ENCODE measurements at places on chromosomes 12 and 14.

GRCh38 chr12:132453361-132454192, 36.4 kb upstream of the FBRSL1 start:
- no peak for DNase-seq

- no peak for DNase-seq
Observed at GRCh38 chr14:55248411-55248810, 22.8 kb upstream of the FBXO34 start.

- DNase-seq = no peak
Observed at GRCh38 chr12:126355346-126355745, 1290.1 kb downstream of the AACS start.

- DNase-seq = no peak
Observed at GRCh38 chr12:113276306-113276705, 55.0 kb downstream of the TPCN1 start.

- no peak for DNase-seq
Observed at GRCh38 chr12:78308701-78309100, 478.0 kb downstream of the NAV3 start.

- no peak for DNase-seq
Observed at GRCh38 chr12:102512523-102512922, 32.2 kb upstream of the IGF1 start.

DNA sequence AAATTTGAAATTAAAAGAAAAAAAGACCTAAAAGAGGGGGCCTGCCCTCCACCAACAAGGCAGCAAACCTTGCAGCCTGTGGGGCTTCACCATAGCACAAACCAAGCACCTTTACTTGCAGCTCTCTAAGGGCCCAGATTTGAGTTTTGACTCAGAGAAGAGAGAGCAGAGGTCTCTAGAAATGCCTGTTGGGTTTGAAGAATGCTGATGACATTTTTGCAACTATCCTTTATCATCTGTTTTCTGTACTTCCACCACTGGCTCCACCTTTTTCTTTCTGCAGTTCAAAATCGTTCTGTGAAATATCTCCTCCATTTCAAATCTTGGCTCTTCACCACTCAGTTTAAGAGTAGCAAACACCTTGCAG, 83.8 kb upstream of the HMGA2 start:
- no peak for DNase-seq

DNA sequence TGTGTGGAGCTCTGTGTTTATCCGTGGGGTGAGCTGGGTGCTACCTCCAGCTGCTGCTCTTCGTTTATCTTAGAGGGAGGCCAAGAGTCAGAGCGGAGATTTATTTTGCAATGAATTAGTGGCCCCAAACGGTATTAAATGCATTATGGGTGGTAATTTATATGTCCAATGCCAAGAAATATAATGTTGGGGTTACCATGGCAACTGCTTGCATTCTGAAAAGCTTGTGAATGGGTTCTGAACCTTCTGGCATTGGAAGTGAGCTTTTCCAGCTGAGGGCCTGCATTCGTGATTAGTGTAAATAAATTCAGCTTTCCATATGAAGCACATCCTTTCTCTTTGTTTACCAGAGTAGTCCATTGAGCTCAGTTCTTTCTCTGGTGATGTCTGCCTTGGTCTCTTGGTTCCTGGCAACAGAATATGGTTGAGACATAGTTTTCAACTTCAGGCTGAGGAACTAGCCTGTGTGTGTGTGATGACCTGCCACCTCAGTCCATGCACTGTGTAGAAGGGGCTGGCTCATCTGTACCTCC, 51.8 kb downstream of the TRAF3 start:
- no peak for DNase-seq
